ENCODE measurements at places on chromosomes 3 and 15. TPM values are rescaled to one million over a fixed set of nuclear protein-coding genes. Genes with fewer than 3 reads are reported as not detected.
A peak's percentile ranks its signal among the peaks of the same experiment; 100 is the strongest.

The FGF12 gene
- 1.3 TPM for total RNA-seq

The SLC24A5 gene
- not detected for total RNA-seq

The MELTF gene
- 97.0 TPM for total RNA-seq

DNA sequence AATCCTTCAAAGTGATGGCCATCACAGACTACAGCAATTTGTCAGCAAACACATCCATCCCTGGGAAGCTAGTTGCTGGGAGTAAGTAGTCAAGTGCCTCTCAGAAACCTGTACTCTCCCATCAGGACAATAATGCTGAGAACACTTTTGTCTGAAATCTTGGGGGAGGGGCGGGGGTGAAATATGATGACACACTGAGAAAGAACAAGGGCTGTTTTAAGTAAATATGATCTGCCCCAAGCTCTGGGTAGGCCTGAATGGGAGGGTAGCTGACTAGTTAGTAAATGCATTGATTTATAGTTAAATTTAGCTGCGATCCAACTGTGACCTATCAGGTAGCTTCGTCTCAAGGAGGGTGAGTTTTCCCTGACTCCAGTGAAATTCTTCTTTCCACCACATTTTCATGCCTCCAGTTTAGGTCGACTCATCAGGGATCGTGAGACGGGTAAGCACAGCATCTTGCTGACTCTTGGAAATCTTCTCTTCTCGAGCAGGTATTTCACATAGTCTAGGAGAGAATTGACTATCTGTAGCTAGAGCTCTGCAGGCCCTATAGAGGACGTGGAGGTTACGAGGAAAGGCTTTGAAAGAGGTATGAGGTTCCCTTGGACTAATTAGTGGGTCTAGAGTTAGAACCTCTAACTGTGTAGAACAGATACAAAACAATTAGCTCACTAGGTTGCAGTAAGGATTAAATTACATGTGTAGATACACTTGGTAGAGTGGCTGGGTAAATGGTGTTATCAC lies 213.4 kb upstream of the SLC2A2 start:
- DNase-seq: no peak

- no peak for DNase-seq
Observed at GRCh38 chr3:73499787-73500186, 125.0 kb downstream of the PDZRN3 start.

DNA sequence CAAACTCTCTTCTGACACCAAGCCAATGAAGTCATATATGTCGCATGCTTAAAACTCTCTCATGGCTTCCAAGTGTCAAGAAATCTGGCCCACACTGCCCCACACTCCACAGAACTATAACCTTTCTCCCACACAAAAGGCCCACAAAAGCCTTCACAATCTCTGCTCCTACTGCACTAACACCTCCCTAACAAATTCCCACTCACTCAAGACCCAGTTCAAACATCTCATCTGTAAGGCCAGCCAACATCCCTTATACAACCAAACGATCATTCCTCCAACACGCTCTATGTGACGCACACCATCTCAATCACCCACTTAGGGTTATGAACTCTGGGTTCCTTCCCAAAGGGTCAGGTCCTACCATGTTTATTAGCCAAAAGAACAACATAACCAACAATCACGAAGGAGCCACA lies 13.5 kb downstream of the TBC1D2B start:
- no peak for DNase-seq

DNA sequence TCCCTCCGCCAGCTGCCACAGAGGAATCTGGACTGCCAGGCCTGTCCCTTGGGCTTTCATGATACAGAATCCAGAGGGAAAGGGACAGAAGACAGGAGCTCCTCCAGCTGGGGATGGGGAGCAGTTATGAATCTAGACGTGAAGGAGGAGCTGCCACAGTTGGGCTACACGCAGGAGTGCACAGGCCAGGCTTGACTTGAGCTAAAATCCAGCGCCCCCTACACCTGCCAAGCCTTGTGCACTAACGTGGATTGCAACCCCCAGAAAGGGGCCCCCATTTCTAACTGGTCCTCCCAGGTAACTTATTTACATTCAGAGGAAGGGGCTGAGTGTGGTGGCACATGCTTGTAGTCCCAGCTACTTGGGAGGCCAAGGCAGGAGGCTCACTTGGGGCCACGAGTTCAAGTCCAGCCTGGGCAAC lies 14.3 kb downstream of the KLHL6 start:
- DNase-seq: no peak

DNA sequence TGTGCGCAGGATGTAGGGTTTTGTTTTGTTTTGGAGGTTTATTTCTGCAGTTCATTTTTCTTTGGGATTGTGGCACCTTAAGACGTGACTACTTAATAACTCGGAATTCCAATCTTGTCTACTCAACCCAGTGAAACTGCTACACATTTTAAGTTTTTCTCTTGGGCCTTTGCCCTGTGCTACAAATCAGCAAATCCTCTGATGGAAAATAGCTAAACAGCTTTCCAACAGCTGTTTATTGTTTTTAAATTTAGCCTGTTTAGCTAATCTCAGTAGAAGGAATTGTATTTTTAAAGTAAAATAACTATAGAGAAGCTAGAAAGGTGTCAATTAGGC lies 48.4 kb downstream of the OPA1 start:
- no peak for DNase-seq

GRCh38 chr3:18891641-18892040 lies 256.7 kb upstream of the KCNH8 start:
- no peak for DNase-seq

DNA sequence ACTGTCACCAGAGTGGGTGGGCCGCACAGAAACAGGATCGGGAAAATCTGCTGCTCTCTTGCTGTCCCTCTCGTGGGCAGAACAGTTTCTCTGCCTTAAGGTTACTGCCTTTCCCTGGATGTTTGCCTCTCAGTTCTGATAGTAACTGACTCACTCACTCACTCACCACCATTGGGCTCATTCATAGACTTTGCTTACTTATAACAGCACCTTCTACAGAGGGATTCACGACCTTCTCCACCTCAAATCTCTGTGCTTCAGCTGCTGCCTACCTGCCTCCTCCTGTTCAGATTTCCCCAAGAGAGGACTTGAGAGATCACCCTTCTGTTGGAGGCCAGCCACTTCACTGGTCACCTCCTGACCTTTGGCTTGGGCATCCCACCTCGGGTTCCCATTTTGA lies 147.7 kb upstream of the ICE2 start:
- no peak for DNase-seq

GRCh38 chr3:139299261-139300132 lies 44.3 kb upstream of the MRPS22 start:
- DNase-seq: peak; percentile 92

- DNase-seq: peak; percentile 58
Observed at GRCh38 chr3:185070491-185071286, 82.2 kb downstream of the C3orf70 start.

- peak; percentile 20 for DNase-seq
Observed at GRCh38 chr3:71456156-71456555, 127.4 kb downstream of the FOXP1 start.

GRCh38 chr15:101084801-101085200 lies 165.6 kb downstream of the LRRK1 start:
- no peak for DNase-seq

- no peak for DNase-seq
Observed at GRCh38 chr3:178561239-178561638, 25.0 kb downstream of the KCNMB2 start.

All from HT1080 (cell line).